ENCODE measurements at places on chromosomes 2 and 18.
A peak's percentile ranks its signal among the peaks of the same experiment; 100 is the strongest.

DNA sequence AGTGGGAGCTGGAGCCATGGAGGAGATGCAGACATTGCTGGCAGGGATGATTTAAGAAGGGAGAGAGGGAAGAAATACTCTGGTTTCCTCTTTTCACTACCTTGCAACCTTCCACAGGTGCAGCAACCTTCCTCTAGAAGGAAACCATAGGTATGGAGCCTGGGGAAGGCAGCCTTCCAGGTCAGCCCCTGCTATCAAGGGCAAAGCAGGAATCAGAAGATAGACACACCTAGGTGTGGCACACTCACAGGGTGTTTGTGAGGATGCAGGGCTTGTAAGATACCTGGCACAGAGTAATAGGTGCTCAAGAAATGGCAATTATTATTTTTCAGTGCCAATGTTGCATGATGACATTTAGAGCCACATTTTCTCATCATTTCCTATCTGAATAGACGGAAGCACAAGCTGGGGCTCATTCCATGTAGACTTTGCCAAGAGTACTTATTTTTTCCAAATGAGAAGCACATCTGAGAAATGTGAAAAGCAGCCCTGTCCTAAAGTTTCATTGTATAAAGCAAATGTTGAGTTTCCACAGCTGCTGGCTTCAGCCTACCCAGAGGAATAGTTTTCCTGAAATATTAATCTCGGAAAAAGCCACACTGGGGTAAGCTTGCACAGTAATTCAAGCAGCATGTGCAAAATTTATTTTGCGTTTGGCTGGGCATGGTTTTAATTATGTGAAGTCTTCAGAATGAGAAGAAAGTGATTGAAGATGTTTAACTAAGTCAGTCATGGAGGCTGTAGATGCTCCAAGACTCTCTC lies 20.6 kb downstream of the EVA1A start:
- DNase-seq, result no peak

DNA sequence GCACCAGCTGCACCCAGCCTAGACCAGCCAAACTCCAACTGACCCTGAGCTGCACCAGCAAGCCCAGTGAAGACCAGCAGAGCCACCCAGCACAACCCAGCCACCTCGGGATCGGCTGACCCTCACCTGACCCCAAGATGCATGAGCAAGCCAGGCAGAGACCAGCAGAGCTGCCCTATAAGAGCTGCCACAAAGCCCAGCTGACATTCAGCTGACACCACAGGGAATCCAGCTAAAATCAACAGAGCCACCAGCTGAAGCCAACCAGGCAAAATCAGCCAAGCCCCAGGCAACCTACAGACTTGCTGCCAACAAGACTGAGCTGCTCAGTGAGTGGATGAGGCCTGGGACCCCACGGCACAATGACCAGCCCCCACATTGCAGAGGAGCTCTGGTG lies 54.6 kb downstream of the CYP27C1 start:
- no peak for DNase-seq

DNA sequence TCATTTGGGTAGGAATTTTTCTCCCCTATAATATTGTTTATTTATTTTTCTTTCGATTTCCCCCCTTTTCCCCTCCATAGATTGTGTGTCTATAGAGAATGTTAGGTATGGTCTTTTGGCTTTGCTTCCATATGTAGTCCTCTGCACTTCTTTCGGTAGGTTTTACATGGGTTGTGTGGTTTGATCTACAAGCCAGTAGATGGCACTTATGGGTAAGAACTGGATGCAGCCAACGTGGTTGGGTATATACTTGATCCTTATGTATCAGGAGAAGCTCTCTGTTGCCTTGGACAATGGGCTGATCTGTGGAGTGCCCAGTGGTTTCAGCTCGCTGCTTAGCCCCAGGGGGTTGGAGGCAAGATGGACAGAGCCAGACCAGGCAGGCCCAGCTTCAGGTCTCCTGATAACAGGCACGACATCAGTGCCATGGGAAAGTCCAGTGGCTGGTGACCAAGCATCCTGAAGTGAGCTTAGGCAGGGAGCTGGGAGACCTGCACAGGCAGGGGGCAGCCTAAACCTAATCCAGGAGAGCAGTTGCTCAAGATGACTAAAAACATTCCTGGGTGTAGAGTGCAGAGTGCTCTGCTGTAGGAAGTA lies 488.3 kb downstream of the CCDC85A start:
- no peak for DNase-seq

DNA sequence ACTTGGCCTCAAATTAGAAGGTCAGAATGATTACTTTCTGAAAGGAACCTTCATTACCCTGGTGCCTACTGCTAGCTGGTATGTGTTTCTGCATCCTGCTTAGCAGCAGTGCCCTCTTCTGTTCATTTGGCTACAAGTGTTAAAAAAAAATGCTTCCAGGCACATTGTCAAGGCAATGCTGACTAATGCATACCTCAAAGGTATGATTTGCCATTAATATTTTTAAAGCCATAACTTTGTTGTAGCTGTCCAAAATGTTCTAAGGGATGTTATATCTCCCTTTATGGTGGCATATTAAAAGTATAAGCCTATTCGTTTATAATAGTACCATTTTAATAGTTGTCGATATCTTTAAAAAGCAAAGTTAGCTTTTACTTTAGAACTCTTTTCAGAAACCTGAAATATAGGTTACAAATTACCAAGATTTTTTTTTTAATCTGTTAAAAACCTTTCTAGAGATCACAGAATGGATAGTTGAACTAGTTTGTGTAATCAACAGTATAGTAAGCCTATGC lies 52.0 kb upstream of the FAM171B start:
- DNase-seq, result peak; percentile 36

DNA sequence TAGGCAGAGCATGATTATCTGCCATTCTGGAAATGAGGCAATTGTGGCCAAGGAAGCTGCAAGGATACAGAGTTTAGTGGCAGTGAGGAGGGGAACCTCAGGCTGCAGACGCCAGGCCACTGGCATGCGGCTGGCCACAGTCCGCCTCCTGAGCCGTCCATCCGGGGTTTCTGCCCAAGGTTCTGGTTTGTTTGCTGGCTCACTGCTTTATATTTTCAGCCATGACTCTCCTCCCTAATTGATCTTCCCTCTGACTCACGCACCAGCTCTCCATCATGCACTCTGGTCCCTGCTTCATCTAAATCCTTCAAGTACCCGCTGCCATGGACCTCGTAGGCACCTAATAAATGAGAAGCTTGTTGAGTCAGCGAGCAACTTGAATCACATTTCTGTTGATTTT lies 107.8 kb upstream of the REV1 start:
- DNase-seq, result no peak

DNA sequence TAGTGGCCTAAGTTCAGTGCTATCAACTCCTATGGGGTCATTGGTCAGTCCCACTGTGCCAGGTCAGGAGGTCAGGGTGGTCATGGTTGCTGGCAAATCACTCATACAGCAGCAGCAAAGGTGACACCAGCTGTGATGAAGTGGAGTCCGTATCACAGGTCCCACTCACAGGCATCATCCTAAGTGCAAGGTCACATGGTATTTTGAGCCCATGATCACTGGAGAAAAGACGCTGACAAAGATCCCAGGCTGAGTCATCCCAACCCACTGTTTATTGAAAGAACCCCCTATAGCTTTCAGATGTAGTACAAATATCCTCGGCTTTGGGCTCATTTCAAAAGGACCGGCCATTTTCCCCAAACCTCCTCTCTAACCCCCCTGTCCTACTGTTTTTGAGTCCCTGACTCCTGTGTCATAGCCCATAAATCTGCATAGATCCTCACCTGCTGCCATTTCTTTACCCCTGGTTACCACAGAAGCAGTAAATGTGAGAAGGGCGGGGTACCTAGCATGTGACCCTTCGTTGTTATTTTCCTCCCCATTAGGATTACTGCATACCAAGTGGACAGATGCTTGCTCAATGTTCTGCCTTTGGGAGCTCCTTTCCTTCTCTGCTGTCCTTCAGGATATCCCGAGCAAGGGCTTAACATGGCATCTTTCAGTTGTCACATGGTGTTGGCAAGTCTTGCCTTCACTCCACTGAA lies 107.7 kb downstream of the COL6A3 start:
- no peak for DNase-seq

GRCh38 chr18:59002974-59003594 lies 136.6 kb upstream of the SEC11C start:
- DNase-seq, result no peak

DNA sequence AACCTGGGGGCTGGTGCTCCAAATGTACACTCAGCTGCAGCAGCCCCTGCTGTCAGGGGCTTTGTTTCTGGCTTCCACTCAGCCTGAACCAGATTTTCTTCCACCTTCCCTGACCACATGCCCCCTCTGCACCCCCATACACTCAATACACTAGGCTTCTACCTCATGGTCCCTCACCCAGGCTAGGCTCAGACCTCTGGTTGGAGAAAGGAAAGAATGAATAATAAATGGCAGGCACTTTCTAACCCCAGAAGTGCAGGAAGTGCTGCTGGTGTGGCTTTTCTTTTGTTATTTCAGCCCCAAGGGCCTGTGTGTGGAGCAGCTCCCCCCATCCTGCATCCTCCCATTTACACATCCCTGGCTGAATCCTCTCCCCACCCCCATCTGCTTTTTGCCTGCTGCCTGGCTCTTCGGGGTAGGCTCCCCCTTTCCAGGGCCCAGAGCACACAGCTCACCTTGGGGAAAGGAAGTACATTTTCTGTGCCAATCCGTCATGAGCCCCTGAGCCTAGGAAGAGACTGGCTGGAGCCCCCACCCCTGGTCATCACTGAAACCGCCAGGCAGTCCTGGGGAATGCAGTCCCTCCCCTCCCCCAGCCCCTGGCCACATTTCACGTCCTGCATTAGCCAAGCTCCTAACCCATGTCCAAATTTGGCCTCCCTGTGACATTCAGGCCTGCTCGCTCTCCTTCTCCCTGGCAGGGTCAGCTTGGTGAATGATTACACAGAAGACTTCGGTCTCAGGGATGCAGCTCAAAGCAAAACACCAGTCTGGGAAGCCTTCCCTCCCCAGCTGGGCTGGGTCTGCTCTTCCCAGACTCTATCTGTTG lies 2.6 kb downstream of the DYSF start:
- no peak for DNase-seq

DNA sequence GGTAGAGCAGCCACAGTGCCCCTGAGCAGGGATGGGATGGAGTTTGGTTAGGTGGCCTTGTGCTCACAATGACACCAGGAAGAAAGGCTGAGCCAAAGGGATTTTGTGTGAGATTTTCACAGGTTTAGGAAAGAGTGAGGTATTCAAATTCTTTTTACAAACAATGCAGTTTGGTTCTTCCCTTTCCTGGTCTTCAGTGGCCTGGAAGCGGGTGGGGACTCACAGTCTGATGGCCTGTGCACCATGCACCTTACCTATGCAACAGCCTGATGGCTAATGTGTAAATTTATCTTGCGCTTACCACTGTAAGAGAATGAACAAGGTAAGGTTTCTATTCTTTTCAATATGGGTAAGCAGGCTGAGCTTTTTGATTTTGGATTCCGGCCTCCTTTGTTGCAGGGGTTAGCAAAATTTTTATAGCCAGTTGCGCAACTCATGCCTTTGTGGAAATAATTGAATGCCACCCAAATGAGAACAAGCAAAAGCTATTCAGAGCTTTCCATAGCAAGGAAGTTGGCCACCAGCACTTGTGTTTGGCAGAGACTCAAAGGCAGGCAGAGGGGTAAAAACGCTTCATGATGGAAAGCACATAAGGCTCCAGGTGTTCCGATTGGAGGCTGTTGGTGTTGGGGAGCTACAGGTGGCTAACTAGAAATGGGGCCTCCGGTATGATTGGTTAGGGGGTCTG lies 23.8 kb upstream of the IL1R2 start:
- no peak for DNase-seq

DNA sequence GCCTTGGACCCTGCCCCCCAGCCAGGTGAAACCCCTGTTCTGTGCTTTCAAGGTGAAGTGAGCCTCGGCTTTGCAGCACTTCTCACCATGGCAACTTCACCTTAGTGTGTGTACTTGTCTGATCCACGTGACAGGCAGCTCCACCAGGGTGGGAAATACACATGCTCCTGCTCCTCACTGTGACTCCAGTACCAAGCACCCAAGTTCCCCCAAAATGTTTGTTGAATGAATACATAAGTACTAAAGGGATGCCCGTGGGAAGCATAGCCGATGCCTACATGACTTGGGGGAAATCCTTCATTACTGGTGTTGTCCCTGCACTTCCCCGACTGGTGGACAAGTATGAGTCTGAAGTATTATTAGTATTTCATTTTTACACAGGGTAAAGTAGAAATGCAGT lies 41.8 kb upstream of the GBX2 start:
- no peak for DNase-seq

GRCh38 chr2:14677039-14677438 lies 44.5 kb downstream of the LRATD1 start:
- DNase-seq, result no peak

DNA sequence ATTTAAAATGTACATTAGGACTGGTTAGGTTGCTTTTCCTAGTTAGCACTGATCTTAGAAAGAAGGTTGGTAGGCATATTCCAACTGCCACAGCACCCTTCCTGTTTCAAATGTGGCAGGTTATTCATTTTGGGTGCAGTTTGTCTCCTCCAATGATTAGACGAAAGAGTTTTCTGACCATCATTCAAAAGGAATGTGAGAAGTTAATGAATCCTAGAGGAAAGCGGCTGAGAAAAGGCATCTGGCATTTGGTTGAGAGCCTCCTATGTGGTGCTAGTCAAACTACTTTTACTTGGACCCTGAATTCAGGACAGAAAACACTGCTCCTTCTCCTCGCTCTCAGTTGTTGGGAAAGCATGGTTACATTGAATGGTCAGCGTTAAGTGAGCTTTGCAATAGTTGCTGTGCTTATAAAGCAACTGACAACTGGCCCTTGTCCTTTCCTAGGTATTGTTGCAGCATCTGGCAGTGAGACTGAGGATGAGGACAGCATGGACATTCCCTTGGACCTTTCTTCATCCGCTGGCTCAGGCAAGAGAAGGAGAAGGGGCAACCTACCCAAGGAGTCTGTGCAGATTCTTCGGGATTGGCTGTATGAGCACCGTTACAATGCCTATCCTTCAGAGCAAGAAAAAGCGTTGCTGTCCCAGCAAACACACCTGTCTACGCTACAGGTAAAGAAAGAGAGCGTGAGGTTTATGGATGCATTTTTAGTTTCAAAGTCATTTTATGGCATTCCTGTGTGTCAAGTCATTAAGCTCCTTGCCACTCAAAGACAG lies 6.1 kb downstream of the TGIF1 start:
- no peak for DNase-seq

DNA sequence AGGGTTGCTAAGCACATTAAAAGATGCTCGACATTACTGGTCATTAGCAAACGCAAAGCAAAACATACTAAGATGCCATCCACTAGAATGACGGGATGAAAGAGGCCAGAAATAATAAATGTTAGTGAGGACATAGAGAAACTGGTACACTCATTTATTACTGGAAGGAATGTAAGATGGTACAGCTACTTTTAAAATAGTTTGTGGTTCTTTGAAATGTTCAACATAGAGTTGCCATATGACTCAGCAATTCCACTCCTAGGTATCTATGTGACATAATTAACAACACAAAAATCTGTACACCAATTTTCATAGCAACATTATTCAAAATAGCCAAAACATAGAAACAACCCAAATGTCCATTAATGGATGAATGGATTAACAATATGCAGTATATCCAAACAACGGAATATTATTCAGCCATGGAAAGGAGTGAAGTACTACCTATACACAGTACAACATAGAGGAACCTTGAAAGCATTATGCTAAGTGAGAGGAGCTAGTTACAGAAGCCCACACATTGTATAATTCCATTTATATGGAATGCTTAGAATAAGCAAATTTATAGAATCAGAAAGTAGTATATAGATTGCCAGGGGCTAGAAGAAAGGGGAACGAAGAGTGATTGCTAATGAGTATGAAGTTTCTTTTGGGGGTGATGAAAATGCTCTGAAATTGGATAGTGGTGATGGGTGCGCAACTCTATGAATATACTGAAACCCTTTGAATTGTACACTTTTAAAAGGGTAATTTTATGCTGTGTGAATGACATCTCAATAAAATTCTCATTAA lies 61.9 kb upstream of the IL1R1 start:
- no peak for DNase-seq

GRCh38 chr18:22856870-22857269 lies 76.3 kb upstream of the RBBP8 start:
- DNase-seq, result no peak

Measured in GM13977 (cell line).